ENCODE measurements at places on chromosomes 6 and 20.

- no peak for DNase-seq
Observed at GRCh38 chr6:186340-186965, 105.8 kb upstream of the DUSP22 start.

GRCh38 chr6:82363428-82364086 is at the start of gene TPBG:
Gene TPBG, plus strand, starts transcription at chr6:82363817. Its CDS starts 1,145 bp downstream, at chr6:82364962.
- no peak for DNase-seq

GRCh38 chr20:3227506-3227905 is 11.5 kb downstream of the SLC4A11 start:
- DNase-seq: no peak

- no peak for DNase-seq
Observed at GRCh38 chr6:138873191-138873590, 77.3 kb downstream of the ECT2L start.

GRCh38 chr20:40370800-40371199 is 318.2 kb downstream of the MAFB start:
- no peak for DNase-seq

DNA sequence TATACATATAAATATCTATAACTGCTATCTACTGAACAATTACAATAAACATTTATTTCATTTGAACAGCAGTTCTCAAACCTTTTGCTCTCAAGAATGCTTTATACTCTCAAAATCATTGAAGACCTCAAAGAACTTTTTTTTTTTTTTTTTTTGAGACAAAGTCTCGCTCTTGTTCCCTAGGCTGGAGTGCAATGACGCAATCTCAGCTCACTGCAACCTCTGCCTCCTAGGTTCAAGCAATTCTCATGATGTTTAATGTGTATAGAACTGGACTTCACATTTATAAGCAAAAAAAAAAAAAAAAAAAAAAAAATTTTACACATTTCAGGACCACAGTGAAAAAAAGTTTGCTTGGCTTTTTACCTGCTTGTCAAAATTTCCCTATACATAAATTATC is 11.7 kb downstream of the UBE2V1 start:
- DNase-seq: no peak

DNA sequence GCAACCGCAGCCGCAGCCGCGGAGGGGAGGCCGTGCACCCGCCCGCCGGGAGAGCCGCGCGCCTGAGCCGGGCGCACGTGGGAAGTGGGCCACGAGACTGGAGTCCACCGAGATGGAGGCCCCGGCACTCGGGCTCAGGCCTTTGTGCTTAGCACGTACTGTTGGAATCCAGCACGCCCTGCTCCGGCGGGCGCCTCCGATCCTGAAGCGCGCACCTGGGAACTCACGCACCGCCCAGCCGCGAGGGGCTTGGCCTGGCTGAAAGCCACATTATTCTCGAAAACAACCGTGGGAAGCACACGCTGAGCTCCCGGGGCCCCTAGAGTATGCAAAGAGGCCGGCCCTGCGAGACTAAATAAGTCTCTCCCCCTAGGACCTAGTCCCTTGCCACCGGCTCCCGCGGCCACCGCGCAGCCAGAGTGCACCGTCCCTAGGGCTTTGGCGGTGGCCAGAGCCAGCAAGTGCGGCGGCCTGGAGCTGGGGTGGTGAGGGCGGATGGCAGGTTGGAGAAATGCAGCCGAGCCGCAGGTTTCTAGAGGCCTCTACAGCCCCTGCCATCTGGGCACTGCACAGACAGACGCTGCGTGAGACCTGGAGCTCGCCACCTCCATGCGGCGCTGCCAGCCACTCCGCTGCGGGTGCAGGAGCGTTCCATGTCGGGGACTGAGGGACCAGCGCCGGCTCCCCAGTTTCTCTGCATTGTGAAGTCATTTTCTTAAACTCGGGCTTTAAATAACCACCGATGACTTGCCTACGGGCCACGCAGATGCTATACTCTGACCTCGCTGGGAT is 42.0 kb upstream of the LY86 start:
- peak; percentile 62 for DNase-seq

GRCh38 chr20:7897781-7898364 is 42.4 kb downstream of the HAO1 start:
- no peak for DNase-seq

- DNase-seq: no peak
Observed at GRCh38 chr20:53693262-53693871, 99.7 kb upstream of the ZNF217 start.

DNA sequence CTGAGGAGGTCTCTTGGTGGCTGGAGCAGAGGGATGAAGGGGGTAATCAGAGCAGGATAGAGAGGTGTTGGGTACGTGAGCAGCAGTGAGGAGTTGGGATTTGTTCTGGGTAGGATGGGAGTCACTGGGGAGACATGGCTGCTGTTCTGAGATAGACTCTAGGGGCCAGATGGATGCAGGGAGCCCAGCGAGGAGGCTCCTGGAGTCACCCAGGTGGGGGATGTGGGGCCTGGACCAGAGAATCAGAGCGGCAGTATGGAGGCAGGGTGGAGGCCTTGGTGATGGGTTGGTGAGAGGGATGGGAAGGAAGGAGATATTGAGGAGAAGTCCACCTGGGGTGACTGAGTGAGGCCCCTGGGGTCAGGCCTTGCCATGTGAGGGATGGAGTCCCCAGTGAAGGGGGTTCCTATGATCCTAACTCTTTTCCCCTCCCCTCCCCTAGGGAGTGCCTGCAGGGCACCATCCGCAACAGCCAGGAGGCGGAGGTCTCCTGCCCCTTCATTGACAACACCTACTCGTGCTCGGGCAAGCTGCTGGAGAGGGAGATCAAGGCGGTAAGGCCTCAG is 13.7 kb downstream of the RBCK1 start:
- no peak for DNase-seq

DNA sequence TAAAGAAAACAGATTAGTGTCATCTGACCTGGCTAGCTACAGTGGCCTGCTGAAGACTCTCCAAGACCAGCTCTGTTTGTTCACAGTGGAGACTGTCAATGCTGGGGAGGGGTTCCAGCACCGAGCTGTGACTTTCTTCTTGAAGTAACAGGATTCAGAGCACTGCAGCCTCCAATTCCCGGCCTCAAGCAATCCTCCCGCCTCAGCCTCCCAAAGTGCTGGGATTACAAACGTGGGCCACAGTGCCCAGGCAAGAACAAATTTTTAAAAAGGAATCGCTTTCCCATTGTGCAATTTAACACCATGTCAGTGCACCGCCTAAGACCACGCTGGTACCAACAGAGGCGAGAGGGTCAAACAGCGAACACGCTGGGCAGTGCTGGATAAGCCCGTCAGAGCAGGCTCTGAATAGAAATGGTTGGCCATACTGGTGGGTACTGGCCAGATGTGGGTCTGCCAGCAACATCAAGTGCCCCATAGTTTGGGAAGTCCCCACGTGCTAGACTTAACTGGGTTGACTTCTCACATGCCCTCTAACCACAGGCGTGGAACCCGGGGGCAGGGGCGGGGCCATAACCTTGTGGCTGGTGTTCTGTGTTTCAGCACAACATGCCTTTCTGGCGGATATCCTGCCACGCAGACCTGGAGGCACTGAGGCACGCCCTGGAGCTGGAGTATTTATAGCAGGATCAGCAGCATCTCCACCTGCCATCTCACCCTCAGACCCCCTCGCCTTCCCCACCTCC is 168.9 kb downstream of the ZMYND8 start:
- no peak for DNase-seq

DNA sequence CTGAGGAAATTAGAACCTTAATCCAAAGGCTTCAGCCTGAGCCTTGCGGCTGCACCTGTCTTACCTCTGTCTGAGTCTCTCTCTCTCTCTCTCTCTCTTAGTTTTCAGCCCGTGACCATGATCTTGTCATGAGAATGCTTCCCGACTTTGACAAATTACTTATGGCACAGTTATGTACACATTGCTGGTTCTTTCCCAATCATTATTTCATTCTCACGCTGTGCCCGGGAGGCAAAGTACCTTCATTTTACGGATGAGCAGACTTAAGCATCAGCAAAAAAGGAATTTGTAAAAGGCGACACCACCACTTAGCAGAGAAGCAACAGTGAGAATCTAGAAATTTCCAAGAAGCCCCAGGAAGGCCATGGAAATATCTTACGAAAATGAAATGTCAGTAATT is 54.6 kb downstream of the GMPR start:
- no peak for DNase-seq

DNA sequence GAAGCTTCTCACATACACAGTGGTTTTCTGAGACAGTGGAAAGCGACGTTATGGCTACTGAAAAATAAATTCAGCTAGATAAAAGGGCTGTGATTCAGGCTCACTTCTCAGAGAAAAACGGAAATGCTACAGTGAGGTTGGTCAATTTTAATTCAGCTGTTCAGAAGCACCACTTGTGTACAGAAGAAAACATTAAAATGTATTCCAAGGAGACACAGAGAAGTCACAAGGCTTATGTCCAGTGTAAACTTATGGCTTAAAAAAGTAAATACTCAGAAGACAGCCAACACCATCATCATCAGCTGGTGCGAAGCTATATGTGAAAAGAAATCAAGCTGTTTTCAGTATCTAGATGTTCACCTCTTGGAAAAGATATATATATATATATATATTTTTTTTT is 68.6 kb downstream of the ABHD12 start:
- DNase-seq: no peak

DNA sequence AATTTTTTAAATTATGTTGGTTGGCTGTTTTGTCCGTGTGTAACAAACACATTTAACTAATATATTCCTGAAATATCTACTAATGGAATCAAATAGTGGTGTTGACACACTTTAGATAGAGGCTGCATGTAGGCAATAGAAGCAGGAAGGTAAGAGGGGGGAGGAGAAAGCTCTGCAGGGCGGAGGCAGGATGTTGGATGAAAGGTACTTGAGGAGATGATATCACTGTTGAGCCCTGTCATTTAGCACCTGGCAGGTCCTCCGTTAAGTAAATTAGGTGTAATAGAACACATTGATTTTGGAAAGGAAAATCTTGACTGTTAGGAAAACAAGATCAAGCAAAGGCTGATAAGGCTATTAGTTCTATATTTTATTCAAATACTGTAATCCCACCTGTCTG is 618.7 kb downstream of the PKHD1 start:
- no peak for DNase-seq

DNA sequence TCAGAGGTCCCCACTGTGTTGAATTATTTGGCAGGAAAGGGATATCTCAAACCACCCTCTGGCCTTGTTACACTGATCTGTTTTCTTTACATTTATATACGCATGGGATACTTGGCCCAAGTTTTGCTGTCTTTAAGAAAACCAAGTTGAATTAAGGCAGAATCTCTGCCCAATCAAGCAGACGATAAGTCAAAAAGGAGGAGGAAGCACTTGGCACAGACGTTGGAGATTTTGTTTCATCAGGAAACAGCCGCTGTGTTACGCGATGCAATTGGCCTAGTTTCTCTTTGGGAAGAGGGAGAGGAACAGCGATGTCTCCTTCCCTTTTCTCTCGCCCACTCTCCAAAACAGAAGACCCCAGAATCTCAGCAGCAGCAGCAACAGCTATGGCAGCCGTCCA is 20.2 kb upstream of the NAA20 start:
- no peak for DNase-seq
